ENCODE measurements at places on chromosomes 1 and 21.

- peak; percentile 52 for DNase-seq
These were observed 25.6 kb downstream of the S100A10 start for GRCh38 chr1:151968058-151968457.

GRCh38 chr1:23263380-23263887 lies 46.1 kb upstream of the HTR1D start:
- DNase-seq = no peak

GRCh38 chr1:31099293-31100032 lies 33.9 kb upstream of the PUM1 start:
- no peak for DNase-seq

DNA sequence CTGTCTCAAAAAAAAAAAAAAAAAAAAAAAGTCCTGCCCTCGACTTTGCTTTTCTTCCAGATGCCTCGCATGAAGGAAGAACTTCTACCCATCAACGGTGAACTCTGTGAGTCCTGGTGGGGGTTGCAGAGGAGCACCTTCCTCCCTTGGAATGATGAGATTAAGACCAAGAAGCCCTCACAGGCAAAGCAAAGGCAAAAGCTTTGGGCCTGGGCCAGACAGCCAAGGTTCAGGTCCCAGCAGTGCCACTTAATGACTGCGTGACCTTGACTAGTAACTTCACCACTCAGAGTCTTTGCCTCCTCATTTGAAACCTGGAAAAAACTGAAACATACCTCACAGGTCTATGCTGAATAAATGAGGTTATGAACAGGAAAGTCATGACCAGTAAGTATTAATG lies 55.5 kb downstream of the ZSCAN20 start:
- DNase-seq = no peak

GRCh38 chr1:183070923-183071618 lies 47.9 kb downstream of the LAMC1 start:
- DNase-seq = no peak

GRCh38 chr1:50873458-50874187 lies 86.4 kb downstream of the FAF1 start:
- DNase-seq = peak; percentile 71

GRCh38 chr21:41369105-41369919 lies 7.5 kb downstream of the MX2 start:
- peak; percentile 46 for DNase-seq

GRCh38 chr1:210372491-210372890 lies 43.8 kb downstream of the HHAT start:
- DNase-seq = no peak

DNA sequence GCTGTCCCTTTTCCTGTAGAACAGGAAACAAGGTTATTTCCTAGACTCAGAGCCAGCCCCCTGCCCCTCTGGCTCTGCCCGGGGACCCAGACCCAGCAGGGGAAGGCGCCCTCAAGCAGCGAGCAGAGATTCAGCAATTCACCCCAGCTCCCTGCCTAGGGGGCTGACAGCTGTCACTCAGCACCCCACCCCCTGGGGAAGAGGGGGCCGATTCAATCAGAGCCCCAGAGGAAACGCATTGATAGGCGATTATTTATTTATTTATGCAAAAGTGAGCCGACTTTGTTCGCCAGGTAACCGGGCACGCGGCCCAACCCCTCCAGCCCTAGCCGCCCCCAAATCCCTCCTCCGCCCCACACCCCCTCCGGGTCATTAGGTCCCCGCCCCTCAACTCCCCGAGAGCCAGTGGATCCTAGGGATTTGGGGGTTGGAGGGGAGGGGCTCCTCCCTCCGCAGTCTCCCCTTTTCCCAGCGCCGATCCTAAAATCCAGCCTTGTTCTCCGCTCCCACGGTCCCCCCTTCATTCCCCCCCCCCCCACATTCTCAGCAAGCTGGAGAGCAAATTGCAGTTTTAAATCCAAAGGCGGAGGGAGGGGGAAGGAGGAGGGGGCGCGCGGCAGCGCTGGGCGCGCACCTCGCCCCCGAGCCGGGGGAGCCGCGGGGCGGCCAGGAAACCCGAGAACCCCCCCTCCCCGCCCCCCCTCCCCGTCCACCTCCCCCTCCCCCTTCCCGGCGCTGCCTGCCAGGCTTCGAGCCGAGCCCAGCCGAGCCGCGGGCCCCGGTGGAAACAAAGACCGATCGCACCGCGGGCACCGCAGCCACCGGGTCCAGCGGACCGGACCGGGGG lies 1.3 kb downstream of the AHDC1 start:
- peak; percentile 50 for DNase-seq

- DNase-seq = no peak
These were observed 5.1 kb downstream of the ABCG1 start for GRCh38 chr21:42223826-42224575.

DNA sequence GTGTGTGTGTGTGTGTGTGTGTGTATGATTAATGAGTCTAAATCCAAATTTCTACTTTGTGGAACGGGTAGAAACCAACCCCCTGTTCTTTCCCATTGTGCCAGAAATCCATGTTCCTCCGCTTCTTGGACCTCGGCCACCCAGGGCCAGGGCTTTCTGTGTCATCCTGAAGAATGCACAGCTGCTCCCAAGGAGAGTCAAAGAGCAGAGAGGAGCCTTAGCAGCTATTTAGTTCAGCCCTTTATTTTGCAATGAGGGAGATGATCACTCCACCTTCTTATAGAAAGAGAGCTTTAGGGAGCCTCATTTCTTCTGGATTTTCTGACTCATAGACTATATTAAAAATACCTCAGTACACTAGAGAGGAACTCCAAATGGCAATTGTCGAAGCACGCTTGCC lies 489.3 kb upstream of the VAMP3 start:
- no peak for DNase-seq

DNA sequence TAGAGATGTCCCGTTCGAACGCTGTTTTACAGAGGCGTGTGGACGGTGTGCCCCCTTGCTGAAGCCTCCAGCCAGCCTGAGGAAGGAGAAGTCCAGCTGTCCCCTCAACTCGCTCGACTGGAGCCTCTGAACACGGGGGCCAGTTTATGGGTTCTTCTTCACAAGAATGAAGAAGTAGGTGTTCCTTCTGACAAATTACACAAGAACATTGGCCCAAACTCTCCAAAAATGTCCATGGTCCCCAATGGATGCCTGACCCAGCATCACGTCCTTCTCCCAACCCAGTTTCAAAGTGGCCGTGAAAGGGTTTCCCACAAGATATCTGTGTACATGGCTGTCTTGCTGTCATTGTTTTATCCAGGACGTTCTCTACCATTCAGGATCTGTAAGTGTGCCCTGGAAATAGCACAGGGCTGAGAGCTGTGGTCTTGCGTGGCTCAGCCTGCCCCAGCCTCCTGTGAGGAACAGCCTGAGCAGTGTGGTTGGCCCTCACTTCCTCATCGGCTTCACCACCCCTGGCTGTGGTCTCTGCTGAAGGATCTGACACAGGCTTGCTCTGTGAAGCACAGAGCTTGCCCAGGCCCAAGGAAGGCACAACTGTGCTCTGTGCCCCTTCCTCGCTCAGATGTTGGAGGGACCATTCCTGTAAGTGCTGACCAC lies 1.0 kb upstream of the S100B start:
- peak; percentile 46 for DNase-seq

- no peak for DNase-seq
These were observed 63.1 kb downstream of the PTGFR start for GRCh38 chr1:78553859-78554258.

DNA sequence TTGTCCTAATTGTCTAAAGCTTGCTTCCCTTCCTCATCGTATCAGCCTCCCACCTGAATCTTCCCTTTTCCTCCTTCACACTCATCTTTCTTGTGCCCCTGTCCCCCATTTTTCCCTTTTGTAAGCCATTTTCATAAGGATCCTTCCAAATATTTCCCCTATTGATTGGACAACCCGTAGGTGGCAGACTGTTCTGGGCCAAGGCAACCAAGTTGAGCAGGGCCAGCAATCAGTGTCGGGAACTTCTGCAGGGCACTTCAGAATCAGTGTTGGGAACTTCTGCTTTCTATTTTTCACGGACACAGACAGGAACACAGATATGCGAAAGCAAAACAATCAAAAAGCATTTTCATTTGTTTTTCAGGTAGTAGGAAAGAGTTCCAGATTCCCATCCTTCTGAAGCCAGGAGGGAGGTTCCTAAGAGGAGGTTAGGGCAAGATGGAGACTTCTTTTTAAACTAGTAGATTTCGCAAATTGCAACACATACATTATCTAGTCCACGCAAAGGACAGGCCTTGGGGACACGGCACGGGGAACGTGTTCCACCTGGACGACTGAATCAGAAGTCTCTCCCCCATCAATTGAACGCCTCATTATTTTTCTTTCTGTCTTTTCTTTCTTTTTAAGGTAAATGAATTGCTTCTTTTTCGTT lies 691 bp upstream of the MPZL1 start:
- DNase-seq = peak; percentile 10

Measured in stimulated activated naive CD8-positive, alpha-beta T cell treated with anti-CD3 and anti-CD28 coated beads, Interleukin-15, Interleukin-2, amounts not matched to agents 100 U/mL and 50 U/mL, for 24 hours (primary cell).